BJ (cell line): ENCODE measurements at places on chromosomes 12 and 14.

- no peak for DNase-seq
These were observed 26.1 kb downstream of the CEP170B start for GRCh38 chr14:104891121-104891551.

DNA sequence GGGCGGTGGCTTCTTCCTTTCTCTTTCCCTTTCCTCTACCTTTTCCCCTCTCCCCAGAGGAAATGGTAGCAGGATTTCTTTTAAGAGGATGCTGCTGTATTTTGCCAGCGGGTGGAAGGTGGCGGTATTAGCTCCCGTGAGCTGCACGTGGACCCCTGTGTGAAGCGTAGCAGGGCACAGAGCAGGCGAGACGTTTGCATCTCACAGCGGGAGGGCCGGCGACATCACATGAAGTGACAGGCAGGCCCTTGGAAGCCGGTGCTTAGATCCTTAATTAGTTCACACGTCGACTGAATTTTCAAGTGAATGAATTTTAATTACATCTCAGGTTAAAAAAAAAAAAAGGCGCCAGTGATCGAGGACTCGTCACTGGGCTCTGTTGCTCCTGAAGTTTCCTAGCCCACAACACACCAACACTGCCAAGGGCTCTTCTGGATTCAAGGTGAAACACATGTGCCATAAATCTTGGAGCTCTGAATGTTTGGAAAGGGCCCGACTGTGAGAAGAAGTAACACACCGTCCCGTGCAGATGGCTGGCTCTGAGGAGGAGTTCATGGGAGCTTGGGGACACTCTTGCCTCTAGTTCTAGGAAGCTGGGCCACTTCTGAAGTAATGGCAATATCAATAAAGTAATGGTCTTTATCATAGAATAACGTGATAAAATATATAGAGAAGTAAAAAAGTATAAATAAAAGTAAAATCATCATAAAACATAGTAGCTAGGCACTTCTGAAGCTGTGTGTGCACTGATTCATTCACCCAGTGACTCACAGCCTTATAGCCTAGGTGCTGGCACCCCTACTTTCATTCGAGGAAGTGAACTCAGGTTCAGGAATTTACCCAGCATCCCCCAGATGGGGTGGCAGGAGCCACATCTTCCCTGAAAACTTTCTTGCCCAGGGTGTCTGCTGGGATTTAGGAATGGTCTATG, 75.3 kb downstream of the AACS start:
- DNase-seq: no peak

DNA sequence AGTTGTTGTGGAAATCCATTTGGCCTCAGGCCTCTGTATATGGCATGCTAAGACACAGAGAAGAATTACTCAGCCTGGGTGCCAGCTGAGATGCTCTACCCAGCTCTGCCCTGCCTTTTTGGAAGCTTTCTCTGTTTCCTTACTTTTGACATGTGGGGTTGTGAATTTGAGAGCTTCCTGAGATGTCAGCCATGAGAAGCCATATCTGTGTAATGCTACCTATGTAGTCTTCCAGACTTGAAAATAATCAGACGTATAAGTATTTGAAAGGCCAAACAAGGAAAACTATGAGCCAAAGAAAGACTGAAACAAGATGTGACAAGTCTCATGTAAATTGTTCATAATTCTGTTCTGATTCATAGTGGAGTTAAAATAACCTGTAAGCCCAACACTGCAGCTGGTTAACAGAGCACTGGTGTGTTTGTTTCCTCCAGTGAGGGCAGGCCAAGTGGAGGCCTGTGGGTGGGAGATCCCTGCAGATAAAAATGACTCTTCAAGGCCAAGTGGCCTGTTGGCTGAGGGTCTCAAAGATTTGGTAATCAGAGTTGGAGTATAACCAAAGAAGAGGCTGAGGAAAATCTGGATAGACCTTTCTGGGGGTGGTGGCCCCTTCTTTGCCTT, 94.0 kb downstream of the TMX1 start:
- no peak for DNase-seq

DNA sequence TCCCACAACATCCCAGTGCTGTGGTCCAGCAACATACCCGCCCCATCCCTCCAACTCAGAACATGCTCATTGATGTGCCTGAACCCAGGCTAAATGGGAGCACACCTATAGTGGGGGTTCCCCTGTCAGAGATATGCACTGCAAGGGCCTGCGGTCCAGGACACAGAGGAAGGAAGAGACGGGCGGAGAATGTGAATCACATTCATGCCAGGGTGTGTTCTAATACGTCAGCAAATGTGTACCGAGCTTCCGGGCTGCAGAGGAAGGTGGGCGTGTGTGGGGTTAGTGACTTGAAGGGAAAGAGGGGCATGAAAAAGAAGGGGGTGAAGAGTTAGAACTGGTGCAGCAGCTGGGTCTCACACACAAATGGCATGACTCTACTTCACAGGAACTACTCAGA, 83.7 kb downstream of the DPF3 start:
- no peak for DNase-seq

- DNase-seq: no peak
These were observed 592.9 kb upstream of the FLRT2 start for GRCh38 chr14:84937016-84937415.

DNA sequence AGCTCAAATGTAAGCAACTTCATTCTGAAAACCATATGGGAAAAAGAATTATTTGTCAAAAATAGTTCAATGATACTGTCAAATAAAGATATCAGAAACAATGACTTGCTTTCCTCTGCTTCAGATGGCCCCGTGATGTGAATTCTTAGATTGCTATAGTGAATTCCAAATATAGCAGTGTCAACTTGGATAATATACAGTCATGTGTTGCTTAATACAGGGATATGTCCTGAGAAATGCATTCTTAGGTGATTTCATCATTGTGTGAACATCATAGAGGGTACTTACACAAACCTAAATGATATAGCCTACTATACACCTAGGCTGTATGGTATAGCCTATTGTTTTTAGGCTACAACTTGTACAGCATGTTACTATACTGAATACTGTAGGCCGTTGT, 108.7 kb upstream of the MIS18BP1 start:
- no peak for DNase-seq

GRCh38 chr14:35043046-35043445, 3.0 kb upstream of the FAM177A1 start:
- no peak for DNase-seq

GRCh38 chr12:69620921-69621320, 10.2 kb upstream of the LRRC10 start:
- no peak for DNase-seq

- DNase-seq: no peak
These were observed 66.4 kb upstream of the OTOGL start for GRCh38 chr12:80032946-80033345.

- DNase-seq: no peak
These were observed 125.5 kb upstream of the RMST start for GRCh38 chr12:97336900-97337751.

DNA sequence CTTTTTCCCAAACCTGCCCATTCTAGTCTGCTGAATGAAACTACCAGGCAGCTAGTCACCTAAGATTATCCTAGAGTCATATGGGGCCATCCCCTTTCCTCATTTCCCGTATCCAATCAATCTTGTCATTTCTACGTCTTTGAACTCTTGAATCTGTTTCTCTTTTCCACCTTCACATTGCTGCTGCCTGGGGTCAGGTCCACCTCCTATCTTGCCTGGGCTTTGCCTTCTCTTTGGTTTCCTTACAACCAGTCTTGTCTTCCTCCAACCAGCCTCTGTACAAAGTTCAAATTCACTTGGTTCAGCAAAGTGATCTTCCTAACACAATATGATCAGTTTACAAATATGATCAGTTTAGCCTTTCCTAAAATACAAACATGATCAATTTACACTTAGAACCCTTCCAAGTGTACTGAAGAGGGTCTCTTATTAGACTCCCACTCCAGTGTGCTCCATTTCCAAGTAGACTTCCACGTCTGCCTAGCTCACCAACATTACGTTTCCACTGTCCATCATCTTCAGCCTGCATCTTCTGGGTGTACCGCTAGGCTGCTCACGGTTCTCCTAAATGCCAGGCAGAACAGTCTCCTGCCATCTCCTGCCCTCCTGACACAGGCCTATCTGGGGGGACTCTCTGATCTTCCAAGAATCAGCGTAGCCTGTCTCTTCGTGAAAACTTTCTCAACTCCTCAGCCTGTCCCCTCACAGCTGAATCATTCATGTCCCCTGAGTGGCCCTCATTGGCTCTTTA, 4.1 kb upstream of the ACVR1B start:
- DNase-seq: no peak

- no peak for DNase-seq
These were observed 203.7 kb downstream of the PTPRO start for GRCh38 chr12:15526033-15526432.

- DNase-seq: no peak
These were observed 65.3 kb upstream of the FAM181A start for GRCh38 chr14:93861836-93862235.

- DNase-seq: no peak
These were observed 23.7 kb downstream of the PSMC1 start for GRCh38 chr14:90280096-90280495.

DNA sequence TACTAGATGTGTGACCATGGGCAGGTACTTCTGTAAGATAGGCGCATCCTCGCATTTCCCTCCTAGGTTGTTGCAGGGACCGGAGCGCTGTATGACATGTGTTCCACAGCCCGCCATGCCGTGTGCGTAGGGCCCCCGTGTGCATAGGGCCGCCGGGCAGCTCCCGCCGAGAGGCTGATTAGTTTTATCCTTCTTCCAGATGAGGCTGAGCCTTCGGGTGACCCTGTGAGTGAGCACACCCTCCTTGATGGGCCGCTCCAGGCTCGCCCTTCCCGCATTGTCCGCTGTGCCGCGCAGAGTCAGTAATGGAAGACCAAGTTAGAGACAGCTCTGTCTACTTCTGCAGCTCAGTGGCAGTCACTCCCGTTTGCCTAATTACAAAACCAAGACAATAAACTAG, 72.9 kb upstream of the DYNC1H1 start:
- no peak for DNase-seq

DNA sequence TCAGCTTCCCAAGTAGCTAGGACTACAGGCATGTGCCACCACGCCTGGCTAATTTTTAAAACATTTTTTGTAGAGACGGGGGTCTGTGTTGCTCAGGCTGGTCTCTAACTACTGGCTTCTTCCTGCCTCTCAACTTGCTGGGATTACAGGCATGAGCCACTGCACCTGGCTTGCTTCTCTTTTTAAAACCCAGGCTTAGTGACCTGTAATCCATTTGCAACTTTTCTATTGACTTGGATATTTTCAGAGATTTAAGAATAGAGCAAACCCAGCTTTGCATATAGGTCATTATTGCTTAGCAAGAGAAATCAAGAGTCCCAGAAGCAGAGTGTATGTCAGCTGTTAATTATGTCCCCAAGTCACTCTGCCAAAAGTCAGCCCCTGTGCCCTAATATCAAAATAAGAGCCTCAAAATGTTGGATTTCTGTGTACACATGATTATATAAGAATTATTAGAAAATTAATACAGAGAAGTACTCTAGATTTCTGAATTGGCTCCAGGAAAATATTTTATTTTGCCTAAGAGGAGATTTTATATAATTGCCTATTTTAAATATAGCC, 24.9 kb downstream of the TCP11L2 start:
- no peak for DNase-seq

GRCh38 chr14:74594029-74594428, 18.0 kb downstream of the LTBP2 start:
- no peak for DNase-seq

GRCh38 chr12:91272461-91273063, 89.9 kb upstream of the DCN start:
- no peak for DNase-seq

DNA sequence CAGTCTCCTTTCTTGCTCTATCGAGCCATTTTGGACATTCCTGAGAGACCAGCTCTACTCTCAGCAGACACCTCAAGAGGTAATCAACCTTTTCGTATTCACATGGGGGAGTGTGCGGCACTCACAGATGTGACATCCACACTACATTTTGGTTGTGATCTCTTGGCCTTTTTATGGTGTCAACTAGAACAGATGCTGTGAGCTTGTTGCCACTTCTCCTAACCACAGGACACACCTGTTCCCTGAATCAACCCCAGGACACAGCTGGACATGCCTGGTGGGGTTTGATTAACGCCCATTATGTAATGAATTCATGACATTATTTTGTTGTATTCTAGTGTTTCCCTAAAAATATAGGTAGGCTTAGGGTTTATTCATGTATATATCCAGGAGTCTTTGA, 1143.6 kb downstream of the TMEM121 start:
- no peak for DNase-seq

DNA sequence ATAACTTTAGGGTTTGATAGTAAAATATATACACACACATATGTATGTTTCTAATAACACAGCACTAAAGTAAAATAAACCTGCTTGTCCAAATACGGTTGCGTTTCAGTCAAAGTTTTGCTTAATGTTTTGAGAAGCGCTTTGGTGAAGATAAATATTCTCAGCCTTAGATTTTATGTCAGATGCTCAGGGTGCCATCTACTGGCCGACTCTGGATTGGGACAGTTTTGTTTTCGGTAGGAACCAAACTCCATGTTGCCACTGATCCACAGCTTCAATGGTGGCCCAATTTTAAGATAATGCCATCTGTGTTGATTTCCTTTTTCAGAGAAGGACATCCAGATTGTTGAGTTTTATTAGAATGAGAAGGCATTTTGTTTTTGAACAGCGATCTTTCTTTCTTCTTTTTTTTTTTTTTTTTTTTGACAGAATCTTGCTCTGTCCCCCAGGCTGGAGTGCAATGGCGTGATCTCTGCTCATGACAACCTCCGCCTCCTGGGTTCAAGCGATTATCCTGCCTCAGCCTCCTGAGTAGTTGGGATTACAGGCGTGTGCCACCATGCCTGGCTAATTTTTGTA, 43.1 kb downstream of the LLPH start:
- no peak for DNase-seq

DNA sequence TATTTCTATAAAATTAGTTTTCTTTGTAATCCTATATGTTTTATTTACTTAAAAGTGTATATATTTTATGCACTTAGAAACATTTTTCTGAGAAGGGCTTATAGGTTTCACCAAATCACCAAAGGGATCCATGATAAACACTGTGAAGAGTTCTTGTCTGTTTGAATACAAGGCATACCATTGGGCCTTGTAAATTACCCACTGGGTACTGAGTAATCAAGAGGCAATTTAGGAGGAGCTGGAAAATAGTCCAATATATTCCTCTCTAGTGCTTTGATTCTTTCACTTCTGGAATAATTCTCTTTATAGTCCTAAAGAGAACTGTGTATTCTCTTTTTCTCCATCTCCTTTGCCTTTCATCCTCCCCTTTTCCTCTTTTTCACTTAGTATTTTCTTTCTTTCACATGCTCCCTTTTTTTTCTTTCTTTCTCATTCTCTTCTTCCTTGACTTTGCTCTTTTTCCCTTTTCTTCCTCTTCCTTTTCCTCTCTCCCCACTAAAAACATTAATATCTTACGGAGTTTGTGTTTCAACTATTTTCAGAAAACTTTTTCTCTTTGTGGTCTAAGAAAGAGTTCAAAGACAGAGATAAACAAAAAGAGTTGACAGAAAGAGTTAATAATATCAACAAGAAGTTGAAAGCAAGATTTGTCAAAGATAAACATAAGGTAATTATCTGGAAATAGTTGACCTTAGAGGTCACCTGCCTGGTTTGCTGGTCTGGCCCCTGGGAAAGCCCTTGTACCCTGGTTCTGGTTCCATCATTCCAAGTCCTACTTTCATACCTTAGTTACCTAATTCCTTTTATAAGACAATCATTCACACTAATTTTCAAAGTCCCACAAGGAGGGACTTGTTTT, 435.3 kb downstream of the RAD51B start:
- DNase-seq: no peak
